HL-60 (cell line): ENCODE measurements at places on chromosomes 12 and 14.

- DNase-seq = no peak
Measured at GRCh38 chr14:45972416-45972815, 679.2 kb downstream of the RPL10L start.

DNA sequence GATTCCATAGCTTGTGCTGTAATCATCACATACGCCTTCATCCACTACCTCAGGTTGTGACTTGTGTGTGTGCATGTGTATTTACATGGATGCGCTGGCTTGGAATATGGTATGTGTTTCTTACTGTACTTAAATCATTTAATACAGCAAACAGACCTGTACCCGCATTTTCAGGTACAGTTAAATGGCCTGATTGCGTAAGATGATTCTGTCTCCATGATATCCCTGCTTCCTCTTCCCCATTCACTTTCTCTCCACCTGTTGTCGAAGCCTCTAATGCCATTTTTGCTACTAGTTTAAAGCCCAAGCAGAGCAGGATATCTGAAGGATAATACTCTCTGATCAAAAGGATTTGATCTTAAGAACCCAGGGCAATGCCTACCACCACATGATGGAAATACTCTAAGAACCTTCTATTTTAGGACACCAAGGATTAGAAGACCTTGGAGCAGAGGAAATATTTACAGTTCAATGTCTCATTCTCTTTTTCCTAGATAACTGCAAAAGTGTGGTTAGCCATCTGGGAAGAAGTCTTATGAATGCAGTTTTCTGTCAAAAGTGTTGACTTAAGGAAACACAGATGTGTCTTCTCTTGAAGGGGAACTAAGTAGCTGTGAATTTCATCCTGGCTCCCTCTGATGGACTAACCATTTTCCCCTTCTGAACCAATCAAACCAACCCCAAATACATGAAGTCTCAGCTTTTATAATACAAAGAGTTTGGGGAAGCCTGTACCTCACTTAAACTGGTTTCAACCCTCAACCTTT, 78.7 kb downstream of the HELB start:
- DNase-seq = peak; percentile 7

DNA sequence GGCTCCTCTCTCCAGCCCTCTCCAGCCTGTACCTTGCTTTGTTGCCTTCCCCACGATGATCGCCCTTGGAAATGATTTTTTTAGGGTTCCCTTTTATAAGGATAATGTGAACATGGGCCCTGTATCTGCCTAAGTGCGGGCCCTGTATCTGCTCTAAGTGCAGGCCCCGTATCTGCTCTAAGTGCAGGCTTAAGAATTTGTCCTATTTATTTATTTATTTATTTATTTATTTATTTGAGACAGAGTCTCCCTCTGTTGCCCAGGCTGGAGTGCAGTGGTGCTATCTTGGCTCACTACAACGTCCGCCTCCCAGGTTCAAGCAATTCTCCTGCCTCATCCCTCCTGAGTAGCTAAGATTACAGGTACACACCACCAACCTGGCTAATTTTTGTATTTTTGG, 22.5 kb downstream of the GALNT16 start:
- no peak for DNase-seq

GRCh38 chr14:103281496-103282231, 52.4 kb upstream of the EIF5 start:
- DNase-seq = no peak

- DNase-seq = no peak
Measured at GRCh38 chr14:93536945-93537344, 106.2 kb downstream of the UNC79 start.
